ENCODE measurements at places on chromosomes 4 and X.

GRCh38 chrX:154357205-154357604, 17.2 kb downstream of the FLNA start:
- DNase-seq, result no peak

- DNase-seq, result no peak
Observed at GRCh38 chrX:78046362-78046761, 57.7 kb upstream of the PGK1 start.

- DNase-seq, result no peak
Observed at GRCh38 chrX:124223524-124223923, 108.9 kb upstream of the TEX13D start.

- DNase-seq, result no peak
Observed at GRCh38 chr4:151879705-151880445, 119.1 kb upstream of the GATB start.

DNA sequence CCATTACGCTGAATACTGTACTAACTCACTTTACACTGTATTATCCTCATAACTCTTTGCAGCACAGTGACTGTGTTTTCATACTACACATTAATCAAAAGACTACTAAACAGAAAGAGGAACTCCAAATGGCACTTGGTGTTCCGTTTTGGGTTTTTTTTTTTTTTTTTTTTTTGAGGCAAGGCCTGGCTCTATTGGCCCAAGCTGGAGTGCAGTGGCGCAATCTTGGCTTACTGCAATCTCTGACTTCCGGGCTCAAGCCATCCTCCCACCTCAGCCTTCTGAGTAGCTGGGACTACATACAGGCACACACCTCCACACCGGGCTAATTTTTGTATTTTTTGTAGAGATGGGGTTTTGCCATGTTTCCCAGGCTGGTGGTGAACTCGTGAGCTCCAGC, 10.7 kb downstream of the KLHL8 start:
- no peak for DNase-seq

- no peak for DNase-seq
Observed at GRCh38 chrX:40579141-40579540, 1.6 kb upstream of the ATP6AP2 start.

GRCh38 chrX:133410550-133410949, 4.7 kb downstream of the GPC4 start:
- DNase-seq, result no peak

- peak; percentile 40 for DNase-seq
Observed at GRCh38 chr4:156581282-156582063, 390.1 kb downstream of the PDGFC start.

- no peak for DNase-seq
Observed at GRCh38 chr4:915595-915994, 16.5 kb downstream of the GAK start.

GRCh38 chrX:143500751-143501150, 16.5 kb downstream of the SPANXN3 start:
- no peak for DNase-seq

GRCh38 chr4:18934197-18934596, 912.6 kb upstream of the LCORL start:
- no peak for DNase-seq

- no peak for DNase-seq
Observed at GRCh38 chr4:106530821-106531220, 162.2 kb upstream of the GIMD1 start.

DNA sequence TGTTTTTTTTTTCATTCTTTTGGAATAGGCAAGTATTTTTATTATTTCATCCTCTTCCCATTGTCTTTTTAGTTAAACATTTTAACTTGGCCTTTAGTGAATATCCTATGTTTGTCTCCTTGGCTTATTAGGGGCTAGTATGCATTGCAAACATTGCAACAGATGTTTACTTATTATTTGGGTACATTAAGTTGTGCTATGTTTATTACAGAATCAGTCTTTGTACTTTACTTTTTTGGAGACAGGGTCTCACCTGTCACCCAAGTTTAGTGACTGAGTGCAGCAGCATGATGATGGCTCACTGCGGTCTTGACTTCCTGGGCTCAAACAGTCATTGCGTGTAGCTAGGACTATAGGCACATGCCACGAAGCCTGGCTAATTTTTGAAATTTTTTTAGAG, 51.1 kb upstream of the NUDT6 start:
- DNase-seq, result no peak

Data from NCI-H2081 (cell line).